ENCODE measurements at places on chromosomes 2 and 18.

DNA sequence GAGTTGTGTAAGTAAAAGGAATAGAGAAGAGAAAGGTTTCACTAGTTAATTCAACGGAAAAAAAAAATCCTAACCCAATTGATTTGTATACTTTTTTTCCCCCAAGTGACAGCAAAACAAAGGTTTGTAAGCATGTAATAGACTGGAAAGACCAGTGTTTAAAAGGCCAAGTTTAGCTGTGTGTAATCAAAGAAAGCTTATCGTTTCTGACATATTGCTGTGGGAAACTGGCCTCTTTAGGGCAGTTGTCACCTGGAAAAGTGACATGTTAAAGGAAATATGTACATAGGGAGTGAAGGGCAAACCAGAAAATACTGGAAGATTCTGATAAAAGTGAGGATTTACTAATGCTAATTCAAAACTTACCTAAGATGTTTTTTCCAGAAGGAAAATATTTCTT is 45.9 kb upstream of the EPHA4 start:
- no peak for DNase-seq

DNA sequence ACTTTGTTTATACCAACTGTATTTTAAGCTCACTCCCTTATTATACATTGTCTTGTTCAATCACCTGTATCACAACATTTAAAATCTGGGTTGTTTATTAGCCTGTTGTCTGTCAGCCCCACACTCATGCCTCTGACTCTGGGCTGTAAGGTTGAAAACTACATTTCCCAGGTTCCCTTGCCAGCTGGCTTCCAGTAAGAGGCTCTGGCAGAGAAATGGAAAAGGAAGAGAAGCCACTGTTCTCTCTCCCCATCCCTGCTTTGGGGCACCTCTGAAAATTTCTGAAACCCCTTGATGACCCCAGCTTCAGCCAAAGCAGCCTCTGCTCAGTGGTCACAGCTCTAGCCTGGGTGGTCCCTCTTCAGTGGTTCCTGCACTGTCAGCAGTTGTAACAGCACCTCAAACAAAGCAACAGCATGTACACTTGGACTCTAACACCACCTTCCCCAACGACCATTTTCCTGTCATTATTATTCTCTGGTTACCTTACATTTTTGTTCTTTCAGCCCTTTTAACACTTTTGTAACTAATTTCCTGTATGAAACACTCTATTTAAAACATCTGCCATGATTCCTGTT is 108.9 kb upstream of the LGALSL start:
- no peak for DNase-seq

- no peak for DNase-seq
Measured at GRCh38 chr2:170022692-170023091, 155.3 kb upstream of the MYO3B start.

DNA sequence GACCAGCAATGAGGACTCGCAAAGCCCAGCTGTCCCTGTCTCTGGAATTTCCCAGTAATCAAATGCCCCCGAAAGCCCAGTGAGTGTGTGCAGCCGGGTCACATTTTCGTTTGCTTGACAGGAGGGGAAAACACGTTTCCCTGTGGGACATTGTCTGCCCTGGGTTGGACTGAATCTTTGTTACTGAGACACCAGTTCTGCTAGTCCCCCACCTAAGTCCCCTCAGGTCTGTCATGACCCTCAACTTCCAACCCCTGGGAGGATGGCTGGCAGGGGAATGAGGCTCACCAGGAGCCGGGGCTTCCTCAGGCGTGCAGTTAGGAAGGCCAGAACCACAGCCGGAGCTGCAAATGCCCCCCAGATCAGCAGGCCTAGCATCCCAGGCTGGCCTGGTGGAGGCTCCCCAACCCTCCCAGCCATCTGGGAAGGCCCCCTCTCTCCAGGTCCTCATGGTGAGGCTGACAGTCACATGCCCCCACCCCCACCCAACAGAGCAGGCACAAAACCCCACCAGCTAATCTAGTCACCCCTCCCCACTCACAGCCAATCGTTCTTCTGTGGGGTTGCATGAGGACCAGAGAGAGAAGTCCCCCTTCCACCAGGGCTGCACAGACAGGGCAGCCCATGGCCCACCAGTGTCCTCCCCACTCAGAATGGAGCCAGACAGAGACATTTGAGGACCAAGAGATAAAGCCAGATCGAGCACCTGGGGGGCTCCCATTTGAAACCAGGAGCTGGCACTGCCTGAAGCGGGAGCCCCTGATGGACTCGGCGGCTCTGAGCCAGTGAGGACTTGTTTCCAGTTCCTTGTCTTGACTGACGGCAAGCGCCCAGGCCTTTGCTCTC is 33.6 kb downstream of the CYP26B1 start:
- no peak for DNase-seq

- DNase-seq, result no peak
Measured at GRCh38 chr2:169360984-169361705, 1.2 kb downstream of the LRP2 start.

DNA sequence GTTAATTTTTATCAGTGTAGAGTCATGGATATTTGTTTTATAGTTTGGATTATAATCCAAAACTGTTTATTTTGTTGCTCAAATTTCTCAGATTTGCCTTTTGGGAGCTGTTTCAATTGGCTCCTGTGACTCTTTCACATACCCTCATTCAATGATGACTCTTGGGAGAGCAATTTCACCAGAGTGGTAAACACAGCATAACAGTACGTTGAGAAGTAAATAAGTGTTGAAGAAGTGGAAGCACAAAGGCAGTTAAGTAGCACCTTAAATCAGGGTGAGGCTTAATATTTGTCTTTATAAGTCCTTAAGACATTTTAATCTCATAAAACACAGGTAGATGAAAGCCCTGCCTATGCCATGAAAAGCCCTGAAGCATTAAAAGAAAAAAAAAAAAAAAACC is 17.1 kb upstream of the SLC39A10 start:
- DNase-seq, result no peak

- DNase-seq, result no peak
Measured at GRCh38 chr2:195818526-195818925, 161.5 kb downstream of the SLC39A10 start.

DNA sequence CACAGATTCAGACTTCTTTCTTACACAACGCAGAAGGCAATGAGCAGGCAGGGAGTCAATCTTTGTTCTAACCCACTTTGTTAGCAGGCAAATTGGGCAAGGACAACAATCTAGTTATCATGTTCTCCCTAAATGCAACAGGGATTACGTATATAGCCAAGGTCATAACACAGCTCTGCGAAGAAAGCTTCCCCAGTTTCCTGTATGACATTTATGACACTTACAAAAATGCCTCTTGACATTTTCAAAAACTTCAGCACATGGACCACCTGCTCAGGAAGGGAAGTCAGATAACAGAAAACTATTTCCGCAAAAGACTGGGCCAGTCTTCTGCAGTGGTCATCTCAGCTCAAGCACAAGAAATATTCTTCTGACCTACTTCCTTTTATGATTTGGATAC is 106.1 kb downstream of the IRS1 start:
- no peak for DNase-seq

DNA sequence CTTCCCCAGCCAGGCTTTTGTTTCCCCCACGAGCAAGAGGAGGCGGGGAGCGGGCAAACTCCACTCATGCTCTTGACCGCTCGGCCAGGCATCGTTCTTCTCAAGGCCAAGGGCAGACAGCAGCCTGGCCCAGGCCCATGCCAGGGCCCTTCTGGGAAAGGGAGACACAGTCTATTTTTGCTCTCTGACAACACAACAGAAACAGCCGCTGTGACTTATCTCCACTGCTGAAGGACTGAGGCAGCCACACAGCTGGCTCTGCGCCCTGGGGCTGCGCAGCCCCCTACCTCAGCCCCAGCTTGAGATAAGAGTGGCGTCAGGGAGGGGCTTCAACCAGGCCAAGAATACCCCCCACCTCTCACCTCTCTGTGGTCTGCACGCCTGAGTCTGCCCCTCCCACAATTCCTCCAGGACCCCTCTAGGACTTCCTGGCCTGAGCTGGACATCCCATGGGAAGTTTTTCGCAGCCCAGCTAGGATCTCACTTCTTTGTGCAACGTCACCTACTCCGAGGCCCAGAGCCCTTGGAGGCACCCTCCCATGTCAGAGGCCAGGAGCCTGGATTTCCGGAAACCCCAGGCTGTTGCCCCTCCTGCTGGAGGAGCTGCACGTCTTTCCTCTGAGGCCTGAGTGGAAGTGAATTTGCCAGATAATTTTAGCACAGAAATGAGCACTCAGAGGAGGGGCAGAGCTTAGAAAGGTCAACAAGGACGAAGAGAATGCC is 118.9 kb upstream of the OTOS start:
- no peak for DNase-seq

- DNase-seq, result no peak
Measured at GRCh38 chr2:113039719-113040118, 12.9 kb downstream of the IL36B start.
